ENCODE measurements at places on chromosomes 16 and 17.

DNA sequence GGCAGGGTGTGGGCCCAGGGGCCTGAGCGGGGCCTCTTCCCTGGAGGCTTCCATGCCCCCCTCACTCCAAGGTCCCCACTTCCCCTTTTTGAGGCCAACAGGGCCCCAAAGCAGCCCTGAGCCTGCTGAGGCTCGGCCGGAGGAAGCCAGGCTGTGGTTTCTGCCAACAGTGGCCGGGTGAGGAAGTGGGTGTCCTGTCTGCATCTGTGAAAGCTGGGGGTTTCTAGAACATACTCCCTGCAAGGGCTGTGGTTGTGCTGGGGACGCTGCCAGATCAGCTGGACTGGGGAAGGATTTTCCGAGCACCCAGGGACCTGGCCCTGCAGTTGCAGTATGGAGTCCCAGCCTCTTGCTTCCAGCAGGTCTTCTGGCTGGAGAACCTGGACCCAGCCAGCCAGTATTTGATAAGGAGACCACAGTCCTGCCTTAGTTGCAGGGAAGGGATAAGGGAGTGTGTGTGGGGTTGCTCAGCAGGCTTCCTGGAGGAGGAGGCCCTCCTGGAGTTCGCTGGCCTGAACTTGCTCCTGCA lies 15.7 kb downstream of the ADCY7 start:
- no peak for DNase-seq

DNA sequence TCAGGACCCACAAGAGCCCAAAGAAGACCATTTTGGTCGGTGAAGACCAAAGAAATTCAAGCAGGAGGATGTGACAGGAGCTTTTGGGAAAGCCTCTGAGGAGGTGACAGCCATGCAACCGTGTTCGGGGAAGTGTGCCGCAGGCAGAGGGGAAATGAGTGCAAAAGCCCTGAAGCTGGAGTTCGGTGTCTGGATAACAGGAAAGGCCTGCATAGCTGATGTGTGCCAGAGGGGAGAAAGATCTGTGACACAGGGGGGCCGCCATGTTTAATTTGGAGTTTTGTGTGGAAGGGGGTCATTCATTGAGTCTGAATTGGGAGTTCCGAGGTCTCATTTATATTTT lies 870 bp upstream of the ZC3H7A start:
- DNase-seq: peak; percentile 46

GRCh38 chr16:30559690-30560089 lies 1.5 kb upstream of the ZNF764 start:
- DNase-seq: no peak

DNA sequence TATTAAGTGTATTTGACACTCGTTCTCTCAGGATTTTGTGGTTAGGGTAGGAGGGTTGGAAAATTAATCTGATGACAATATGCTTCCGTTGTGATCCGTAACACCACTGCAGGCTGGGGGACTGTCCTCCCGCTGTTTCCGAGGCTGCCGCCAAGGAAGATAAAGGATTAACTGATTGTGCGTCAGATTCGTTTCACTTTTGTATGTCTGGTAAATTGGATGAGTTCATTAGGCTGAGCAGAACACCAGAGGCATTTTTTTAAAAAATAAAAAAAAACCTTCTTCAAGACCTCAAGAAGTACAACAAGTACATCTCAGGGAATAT lies 486.7 kb upstream of the SALL1 start:
- DNase-seq: peak; percentile 50

GRCh38 chr17:49191409-49191916 lies 18.9 kb downstream of the GNGT2 start:
- DNase-seq: no peak

DNA sequence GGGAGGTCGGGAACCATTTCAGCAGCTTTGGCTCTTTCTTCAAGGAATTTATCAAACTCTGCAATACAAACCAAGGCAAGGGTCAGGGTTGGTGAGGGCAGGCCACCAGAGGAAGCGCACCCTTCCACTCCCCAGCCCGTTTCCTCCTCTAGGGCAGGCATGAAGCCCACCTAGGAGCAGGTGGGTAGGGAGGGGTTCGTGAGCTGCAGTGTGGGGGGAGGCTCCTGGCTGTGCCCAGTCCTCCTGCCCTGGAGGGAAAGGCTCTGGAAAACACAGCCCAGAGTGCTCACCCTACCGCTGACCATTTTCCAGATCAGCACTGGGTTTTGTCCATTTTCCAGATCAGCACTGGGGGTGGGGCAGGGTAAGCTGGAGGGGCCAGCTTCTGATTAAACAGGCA lies 10.9 kb upstream of the SREBF1 start:
- DNase-seq: no peak

GRCh38 chr16:25691519-25692091 lies at the start of gene HS3ST4:
Gene HS3ST4 (plus strand): TSS chr16:25691959.
- no peak for DNase-seq

- DNase-seq: no peak
These were observed 117.5 kb downstream of the NOG start for GRCh38 chr17:56710986-56711385.

DNA sequence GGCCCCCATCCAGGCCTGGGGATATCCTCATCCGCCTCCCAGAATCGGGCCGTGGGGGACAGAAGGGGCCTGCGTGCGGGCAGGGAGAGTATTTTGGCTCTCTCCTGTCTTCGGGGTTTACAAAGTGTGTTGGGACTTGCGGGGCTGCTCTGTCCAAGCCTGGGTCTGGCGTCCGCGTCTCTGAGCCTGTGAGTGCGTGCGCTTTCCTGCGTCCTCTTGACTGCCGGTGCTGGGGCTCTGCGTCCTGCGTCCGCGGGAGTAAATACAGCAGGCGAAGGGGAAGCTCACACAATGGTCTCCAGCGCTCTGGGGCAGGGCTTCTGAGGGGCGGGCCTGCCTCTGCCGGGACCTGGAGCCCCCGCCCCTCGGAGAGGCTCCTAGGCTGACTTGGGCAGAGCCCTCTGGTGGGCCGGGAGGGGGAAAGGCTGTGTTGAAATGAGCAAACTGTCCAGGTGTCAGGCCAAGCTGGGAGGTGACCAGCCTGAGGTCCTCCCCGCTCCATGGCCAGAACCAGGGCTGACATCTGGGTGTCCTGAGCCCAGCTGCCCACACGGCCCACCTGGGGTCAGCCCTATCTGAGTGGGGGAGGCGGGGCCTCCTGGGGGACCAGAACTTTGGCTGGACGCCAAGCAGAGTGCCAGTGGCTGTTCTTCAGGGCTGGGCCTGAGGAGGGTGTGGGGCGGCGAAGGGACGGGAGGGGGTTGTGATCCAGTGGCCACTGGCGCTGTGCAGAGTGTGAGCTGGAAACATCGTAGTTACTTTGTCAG lies 233.6 kb downstream of the SEC14L1 start:
- DNase-seq: no peak

DNA sequence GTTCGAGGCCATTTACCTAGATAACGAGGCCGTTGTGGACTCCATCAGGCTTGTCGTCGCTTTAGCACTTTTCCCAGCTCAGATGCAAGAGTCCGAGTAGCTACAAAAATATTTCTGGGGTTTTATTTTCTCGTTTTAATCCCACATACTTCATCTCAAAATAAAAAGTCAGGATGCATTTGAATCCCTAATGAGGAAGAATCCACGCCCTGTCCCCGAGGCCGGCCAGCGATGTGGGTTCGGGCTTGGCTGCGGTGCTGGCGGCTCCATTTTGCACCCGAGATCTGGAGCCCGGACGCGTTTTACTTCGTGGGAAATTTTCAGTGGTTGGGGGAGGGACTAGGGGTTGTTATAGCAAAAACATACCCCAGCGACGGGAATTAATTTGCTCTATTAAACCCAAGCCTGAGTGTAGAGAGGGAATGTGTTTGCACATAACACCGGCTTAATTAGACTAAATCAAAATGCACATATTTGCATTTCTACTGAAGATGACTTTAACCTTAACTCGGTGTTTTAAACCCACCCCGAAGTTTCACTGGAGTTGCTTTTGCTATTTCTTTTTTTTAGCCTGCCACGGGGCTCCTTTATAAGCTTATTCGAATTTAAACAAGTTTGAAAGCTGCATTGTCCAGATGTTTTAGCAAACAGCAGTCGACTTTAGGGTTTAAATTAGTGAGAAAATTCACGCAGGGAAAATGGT lies 4.8 kb downstream of the IRX5 start:
- no peak for DNase-seq

GRCh38 chr17:13775450-13775849 lies 173.7 kb upstream of the HS3ST3A1 start:
- DNase-seq: no peak

GRCh38 chr16:18958621-18959029 lies 25.1 kb upstream of the TMC7 start:
- DNase-seq: no peak

DNA sequence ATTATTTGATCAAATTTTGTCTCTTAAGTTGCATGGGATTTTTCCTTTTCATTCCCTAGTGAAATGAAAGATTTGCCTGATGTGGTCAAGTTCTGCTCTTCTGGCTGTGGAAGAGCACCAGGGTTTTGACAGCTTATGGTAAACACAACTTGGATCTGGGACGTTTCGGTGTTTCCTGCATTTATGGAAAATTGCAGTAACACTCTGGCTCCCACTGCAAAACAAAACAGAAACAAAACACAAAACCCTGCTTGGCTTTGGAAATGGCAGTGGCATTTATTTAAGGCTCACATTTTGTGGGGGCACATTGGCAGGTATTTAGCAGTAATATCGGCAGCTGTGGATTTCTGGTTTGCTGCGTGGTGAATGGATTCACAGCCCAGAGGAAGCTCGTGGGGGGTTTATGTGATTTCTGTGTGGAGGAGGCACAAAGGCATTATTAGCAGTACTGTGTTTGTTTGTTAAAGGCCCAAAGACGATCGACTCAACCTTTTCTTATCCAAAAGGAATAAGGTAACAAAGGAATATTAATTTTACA lies 377.8 kb downstream of the SNX29 start:
- no peak for DNase-seq

DNA sequence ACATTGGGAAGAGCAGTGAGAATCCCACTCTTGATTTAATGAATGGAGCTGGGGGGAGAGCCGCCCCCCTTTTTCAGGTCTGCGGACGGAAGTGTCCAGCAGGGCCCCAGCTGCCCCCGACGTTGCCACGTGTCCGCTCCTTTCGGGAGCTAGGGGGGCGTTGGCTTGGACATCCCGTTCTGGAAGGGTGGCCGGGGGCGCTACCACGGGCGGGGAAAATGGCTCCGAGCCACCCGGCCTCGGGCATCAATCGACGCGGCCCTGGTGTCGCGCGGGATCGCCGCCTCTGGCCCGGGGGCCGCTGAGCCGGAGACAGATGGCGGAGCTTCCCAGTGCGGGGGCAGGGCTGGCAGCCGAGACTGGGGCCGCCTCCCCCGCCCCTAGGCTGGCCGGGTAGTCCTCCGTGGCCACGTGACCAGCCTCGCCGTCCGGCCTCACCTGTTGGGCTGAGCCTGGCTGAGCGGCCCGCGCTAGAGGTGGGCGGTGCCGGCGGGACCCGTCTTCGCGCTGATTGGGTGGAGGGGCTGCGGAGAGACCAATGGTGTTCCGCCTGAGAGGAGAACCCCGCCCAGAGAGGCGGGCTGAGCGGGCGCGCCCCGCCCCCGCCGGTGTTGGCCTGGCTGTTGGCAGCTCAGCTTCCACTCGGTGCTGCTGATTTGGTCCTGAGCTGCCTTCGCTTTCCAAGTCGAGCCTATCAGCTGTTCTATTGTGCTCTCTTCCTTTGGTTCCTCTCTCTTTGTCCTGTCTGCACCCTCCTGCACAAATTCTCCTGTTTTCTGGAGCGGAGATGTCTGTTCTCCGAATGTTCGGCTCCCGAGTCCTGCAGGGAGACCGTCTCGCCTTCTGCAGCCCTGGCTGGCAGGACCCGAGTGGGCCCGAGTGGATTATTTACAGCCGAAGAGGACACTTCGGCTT lies 8.3 kb downstream of the HS3ST3B1 start:
- peak; percentile 94 for DNase-seq

- DNase-seq: peak; percentile 58
These were observed 81.8 kb upstream of the CCL2 start for GRCh38 chr17:34173241-34173640.

- DNase-seq: no peak
These were observed 139.5 kb downstream of the CMIP start for GRCh38 chr16:81583893-81584631.

DNA sequence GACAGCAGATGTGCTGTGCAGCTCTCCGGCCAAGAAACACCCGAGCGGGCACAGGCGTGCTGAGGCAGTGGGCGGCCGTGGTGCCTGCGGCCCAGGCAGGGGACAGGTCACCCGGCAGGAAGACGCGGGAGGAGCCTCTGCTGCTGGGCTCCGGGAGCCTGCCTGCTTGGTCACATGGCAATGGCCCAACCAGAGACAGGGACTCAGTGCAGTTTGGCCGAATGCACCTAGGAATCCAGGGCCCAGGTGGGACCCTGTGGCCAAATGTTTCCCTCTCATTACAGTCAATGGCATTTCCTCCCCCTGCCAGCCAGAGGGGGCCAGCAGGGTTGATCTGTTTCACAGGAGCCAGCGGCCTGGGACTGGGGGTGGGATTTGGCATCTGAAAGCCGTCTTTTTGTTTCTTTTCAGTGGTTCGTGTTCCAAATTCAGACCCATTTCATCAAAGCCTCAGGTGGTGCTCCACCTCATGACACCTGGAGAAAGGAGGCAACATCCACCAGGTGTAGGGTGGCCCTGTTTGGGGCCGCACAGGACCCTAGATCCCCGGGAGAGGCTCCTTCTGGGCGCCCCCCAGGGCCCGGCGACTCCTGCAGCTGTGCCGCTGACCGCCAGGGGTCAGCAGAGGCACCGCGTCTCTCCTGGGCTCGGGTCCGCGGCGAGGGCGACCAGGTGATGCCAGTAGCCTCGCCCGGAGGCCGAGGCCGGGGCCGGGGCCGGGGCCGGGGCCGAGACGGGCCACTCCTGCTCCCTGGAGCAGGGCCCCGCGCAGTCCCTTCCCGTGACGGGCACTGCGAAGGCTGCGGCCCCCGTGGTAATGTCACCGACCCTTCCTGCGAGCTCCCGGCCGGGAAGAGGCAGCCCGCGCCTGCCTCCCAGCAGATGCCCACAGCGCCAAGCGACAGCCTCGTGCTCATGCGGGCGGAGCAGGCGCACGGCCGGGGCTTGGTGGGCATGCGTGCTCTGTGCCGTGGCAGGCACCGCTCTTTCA lies 118.5 kb downstream of the C16orf78 start:
- DNase-seq: no peak

GRCh38 chr16:52773026-52773425 lies 226.1 kb upstream of the TOX3 start:
- no peak for DNase-seq

GRCh38 chr16:89320782-89321501 lies 103.4 kb downstream of the ZNF778 start:
- peak; percentile 70 for DNase-seq

DNA sequence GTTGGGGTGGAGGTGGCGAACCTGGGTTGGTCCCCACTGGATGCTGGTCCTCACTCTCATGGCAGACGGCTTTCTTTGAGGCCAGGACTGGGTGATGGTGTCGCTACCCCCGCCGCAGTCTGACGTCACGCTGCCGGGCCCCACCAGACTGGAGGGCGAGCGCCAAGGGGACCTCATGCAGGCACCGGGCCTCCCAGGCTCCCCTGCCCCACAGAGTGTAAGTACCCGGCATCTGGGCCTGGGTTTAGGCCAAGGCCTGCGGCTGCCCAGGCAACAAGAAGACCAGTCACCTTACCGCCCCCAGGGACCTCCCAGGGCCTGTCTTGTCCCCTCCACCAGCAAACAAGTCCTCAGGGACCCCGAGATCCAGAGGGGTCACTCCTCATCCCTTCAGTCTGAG lies 17.7 kb downstream of the FOXN1 start:
- no peak for DNase-seq

- peak; percentile 44 for DNase-seq
These were observed 4.4 kb downstream of the DLG4 start for GRCh38 chr17:7215136-7215638.
